ENCODE measurements at places on chromosomes 6 and 20.

DNA sequence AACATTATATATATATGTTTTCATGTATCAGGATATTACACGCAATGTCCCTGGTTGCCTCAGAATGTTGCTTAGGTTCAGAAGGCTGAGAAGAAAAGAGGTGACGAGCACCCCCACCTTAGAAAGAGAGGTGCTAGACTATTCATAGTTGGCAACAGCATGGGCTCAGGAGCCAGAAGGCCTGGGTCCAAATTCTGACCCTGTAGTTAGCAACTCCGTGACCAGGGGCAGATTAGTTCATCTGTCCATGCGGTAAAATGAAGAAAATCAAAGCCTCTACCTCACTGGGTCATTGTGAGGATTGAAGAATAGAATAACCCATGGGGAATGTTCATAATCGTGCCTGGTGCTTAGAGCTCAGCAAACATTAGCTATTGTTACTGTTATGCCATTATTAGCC, 5.4 kb upstream of the SIRT5 start:
- no peak for DNase-seq

DNA sequence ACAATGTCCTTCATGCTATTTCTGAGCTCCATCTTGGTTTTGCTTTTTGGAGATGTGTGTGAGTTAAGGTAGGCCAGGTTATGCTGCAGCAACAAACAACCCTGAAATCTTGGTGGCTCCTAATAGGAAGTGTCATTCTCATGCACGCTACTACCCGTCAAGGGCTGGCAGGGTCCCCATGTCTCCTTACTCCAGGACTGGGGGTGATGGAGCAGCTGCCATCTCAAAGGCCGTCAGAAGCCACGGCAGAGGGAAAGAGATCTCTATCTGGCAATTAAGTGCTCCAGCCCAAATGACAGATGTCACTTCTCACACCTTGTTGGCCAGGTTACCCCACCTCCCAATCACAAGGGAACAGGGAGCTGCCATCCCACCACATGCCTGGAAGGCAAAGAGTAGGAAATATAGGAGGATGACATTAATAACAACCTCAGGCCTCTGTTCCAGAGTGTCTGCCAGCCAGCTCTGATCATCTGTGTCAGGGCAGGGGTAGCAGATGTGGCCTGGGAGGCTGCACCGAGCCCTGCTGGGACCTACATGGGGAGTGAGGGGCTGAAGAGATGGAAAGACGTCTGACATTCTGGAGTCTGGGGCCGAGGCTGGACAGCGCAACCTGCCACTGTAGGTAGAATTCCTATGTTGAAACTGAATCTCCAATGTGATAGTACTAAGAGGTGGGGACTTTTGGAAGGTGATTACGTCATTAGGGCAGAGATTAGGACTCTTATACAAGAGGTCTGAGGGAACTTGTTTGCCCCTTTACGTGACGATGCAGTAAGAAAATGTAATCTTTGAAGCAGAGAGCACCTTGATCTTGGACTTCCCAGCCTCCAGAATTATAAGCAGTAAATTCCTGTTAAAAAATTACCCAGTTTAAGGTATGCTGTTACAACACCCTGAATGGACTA, 4.8 kb upstream of the SDCBP2 start:
- DNase-seq = peak; percentile 50

GRCh38 chr6:154602708-154603107, 92.2 kb upstream of the CNKSR3 start:
- no peak for DNase-seq

GRCh38 chr6:81130969-81131368, 621.5 kb downstream of the TENT5A start:
- no peak for DNase-seq

DNA sequence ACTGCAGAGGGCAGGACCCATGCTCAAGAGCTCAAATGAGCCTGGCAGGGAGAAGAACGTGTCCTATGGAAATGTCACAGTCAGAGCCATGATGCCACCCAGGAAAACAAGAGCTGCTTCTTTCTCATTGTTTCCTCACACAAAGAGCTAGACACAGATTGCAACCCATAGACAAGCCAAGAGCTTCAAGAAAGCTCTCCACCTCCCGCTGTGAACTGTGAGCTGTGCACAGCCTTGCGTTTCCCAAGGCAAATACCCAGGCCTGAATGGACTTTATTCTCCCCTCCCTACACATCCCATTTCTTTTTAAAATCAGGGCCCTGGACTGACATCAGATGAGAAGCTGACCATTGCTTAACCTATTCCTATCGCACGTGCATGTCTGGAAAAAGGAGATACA, 388.8 kb downstream of the RNGTT start:
- no peak for DNase-seq

- no peak for DNase-seq
Observed at GRCh38 chr6:84390851-84391250, 163.4 kb upstream of the CEP162 start.

GRCh38 chr6:28264834-28265401, 2.0 kb upstream of the ZSCAN26 start:
- no peak for DNase-seq

DNA sequence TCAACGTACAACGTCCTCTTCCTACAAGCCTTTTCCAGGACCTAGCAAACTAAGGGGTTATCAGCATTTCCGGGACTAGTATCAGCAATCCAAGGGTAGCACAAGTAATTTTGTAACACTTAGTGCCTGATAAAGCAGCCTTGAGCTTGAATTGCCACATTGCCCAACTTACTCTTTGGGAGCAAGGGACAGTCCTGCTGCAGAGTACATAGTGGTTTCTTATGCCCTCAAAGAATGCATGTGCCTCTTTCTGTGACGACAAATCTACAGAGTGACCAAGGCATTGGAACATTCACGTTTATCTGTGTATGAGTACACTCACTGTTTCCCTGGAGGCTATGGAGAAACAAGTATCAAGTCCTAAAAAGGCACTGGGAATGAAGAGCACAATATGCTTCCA, 3.2 kb upstream of the ID4 start:
- no peak for DNase-seq

DNA sequence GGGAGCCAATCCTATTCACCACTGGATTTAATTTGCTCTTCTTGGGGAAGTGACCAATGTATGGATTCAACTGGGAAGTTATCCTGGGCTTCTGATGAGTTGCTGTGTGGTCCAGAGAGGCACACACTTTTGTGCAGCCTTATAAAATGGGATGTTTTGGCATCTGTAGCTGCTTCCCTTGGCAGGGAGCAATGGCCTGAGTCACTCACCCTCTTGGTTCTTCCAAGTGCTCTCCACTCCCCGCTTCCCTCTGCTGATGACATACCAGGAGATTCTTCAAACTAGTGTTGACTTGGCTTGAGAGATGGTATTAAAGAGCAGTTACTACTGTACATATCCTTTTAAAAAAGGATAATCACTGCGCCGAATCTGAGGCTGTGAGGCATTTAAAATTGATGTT, 105.8 kb downstream of the JARID2 start:
- DNase-seq = no peak

GRCh38 chr20:573414-574296, 30.1 kb upstream of the CSNK2A1 start:
- DNase-seq = no peak

- DNase-seq = no peak
Observed at GRCh38 chr20:58613061-58613854, 37.8 kb upstream of the STX16 start.

DNA sequence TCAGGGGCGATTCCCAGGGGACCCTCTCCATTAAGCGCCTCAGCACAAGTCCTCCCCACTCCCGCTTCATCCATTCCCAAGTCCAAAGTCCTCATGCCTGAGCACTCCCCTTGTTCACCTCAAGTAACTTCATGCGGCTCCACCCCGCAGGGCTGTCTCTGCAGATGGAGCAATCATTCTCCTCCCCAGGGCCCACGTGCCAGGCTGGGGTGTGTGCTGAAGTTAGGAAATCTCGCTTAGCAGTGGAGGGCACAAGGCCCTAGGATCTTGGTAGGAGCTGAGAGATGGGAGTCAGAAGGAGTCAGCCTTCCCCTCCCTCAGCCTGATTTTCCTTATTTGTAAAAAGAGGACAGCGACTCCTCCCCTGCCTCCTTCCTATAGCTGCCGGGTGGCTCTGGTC, 3.5 kb downstream of the TGM3 start:
- DNase-seq = no peak

DNA sequence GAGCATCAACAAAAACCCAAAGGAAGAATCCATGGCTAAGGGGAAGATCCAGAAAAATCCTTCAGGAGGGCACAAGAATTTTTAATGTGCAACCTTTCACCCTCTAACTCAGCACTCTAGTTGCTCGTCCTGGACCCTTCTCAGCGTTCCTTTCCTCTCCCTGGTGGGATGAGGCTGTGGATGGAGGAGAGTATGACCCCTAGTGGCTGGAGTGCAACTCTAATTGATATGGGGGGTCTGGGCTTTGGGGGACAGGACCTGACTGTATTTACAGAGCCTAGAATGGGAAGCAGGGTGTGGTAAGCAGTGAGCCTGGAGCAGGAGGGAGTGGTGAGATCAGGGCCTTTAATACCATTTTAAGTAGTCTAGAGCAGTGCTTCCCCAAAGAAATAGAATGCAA, 83.9 kb upstream of the CEP85L start:
- no peak for DNase-seq

DNA sequence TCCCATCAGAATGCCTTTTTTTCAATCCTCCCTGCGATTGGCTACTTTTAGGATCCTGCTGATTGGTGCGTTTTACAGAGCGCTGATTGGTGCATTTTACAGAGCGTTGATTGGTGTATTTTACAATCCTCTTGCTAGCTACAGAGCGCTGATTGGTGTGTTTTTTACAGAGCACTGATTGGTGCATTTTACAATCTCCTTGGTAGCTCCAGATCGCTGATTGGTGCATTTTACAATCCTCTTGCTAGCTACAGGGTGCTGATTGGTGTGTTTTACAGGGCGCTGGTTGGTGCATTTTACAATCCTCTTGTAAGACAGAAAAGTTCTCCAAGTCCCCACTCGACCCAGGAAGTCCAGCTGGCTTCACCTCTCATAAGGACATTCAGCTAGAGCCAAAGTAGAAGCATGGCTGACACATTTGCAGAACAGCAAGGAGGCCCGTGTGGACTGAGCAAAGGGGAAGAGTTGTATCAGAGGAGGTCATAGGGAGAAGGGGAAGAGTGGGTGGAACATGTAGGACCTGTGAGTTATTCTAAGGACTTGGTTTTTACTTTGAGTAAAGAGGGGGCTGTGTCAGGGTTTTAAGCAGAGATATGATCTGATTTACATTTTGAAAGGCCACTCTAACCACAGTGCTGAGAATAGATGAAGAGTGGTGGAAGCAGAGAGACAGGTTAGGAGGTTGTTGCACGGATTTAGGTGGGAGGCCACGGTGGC, 2.6 kb downstream of the ALDH5A1 start:
- no peak for DNase-seq

DNA sequence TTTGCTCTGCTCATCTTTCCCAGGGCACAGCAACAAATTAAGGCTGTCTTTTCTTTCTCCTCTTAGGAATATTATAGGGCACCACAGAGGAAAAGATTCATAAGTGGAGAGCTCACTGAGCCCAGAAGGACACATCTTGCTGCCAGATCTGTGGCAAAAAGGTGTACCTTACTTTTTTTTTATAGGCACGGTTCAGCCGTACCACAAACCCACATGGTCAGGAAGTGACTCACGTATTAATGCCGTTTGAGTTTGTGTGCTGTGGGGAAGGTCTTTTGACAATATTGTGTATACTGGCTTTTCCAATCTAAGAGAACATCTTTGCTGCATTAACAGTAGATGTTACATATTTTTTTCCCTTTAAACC, 28.4 kb downstream of the PAQR8 start:
- no peak for DNase-seq

DNA sequence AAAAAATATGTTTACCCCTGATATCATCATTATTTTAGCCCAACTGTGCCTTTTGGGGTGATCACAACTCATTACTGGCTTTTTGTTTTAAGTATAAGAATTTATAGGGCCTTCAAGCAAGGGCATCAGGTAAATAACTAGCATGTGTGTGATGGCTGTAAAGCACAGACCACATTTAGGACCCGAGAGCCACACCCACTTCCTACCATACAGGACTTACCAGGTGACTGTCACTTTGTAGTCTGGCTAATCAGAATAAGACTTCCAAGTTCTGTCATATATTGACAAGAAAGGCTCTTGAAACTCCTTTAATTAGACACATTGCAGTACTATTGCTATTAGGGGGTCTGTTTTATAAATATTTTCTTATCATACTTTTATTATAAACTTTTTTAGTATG, 31.1 kb downstream of the TMEM242 start:
- DNase-seq = no peak

DNA sequence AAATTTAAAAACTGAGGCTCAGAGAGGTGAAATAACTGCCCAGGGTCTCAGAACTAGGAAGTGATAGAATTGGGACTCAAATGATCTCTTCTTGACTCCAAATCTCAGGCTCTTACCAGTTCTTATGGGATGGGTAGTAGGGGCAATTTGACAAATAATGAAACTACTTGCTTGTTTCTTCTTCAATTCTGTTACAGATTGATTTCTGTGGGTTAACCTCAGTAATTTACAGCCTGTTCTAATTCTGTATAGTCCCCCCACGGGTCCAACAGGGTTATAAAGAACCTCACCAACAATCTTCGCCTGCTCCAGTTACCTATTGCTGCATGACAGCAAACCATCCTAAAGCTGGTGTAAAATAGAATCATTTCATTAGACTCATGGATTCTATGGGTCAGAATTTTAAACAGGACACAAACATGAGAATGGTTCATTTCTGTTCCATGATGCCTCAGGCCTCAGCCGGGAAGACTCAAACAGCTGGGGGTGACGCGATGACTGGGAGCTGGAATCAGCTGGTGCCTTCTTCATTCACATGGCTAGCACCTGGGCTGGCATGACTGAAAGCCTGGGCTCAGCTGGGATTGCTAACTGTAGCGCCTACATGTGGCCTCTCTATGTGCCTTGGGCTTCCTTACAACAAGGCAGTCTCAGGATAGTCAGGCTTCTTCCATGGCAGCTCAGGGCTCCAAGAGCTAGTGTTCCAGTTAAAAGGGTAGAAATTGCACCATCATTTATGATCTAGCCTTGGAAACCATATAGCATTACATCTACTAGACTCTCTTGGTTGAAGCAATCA, 6.6 kb upstream of the WFDC2 start:
- no peak for DNase-seq

DNA sequence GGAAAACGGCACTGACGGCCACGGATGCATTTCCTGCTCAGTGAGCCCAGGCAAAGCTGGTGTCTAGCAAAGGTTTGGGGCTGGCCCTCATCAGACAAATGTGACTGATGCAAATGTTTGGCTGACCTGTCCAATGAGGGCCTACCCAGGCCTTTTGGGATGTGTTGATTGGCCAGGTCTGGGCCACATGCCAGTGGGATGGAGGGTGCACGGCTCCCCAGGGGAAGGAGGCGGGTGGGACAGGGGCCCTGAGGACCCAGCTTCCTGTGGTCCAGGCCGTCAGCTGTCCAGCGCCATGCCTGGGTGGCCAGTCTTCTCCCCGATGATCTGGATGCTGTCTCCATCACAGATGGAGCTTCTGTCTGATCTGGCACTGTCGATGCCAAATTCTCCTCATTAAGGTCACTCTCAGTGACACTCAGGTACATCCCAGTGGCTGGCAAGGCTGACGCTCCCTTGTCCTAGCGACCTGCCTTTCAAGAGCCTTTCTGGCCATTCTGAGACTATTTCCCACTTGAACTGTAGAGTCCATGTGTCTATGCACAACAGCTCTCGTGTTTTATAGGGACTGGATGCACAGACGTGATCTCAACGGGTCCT, 43.0 kb downstream of the NTSR1 start:
- no peak for DNase-seq
